Activated naive CD4-positive, alpha-beta T cell treated with anti-CD3 and anti-CD28 coated beads, Interleukin-2, amount 10 ng/mL, durations not matched to agents 5 hours and 36 hours (primary cell): ENCODE measurements at places on chromosomes 3 and 15. TPM values are rescaled to one million over a fixed set of nuclear protein-coding genes. Genes with fewer than 3 reads are reported as not detected.

INO80 gene
- 21.5 TPM for total RNA-seq

PHLDB2 gene
- 4.0 TPM for total RNA-seq

CRABP1 gene
- total RNA-seq: not detected

SCAMP5 gene
- 0.23 TPM for total RNA-seq

SENP8 gene
- 1.2 TPM for total RNA-seq

TMEM108 gene
- not detected for total RNA-seq

MYO5C gene
- total RNA-seq: 3.4 TPM

TRAT1 gene
- 229 TPM for total RNA-seq

SPESP1 gene
- total RNA-seq: 1.0 TPM

CELF6 gene
- total RNA-seq: 0.63 TPM

PP2D1 gene
- not detected for total RNA-seq

CLDN1 gene
- not detected for total RNA-seq

LRRN1 gene
- 2.1 TPM for total RNA-seq

TAGLN3 gene
- not detected for total RNA-seq

PYGO1 gene
- not detected for total RNA-seq

LMOD3 gene
- not detected for total RNA-seq

PLA1A gene
- total RNA-seq: not detected

AGTR1 gene
- not detected for total RNA-seq

ROPN1B gene
- total RNA-seq: not detected
